Immature natural killer cell (primary cell): ENCODE measurements at places on chromosomes 7 and 10. TPM values are rescaled to one million over a fixed set of nuclear protein-coding genes. Genes with fewer than 3 reads are reported as not detected.

The FRMD4A gene
- polyA plus RNA-seq, result not detected

The ANXA8L1 gene
- polyA plus RNA-seq, result not detected

The ELMO1 gene
- polyA plus RNA-seq, result 53.1 TPM

The PIP gene
- polyA plus RNA-seq, result not detected

The EPO gene
- not detected for polyA plus RNA-seq

DNA sequence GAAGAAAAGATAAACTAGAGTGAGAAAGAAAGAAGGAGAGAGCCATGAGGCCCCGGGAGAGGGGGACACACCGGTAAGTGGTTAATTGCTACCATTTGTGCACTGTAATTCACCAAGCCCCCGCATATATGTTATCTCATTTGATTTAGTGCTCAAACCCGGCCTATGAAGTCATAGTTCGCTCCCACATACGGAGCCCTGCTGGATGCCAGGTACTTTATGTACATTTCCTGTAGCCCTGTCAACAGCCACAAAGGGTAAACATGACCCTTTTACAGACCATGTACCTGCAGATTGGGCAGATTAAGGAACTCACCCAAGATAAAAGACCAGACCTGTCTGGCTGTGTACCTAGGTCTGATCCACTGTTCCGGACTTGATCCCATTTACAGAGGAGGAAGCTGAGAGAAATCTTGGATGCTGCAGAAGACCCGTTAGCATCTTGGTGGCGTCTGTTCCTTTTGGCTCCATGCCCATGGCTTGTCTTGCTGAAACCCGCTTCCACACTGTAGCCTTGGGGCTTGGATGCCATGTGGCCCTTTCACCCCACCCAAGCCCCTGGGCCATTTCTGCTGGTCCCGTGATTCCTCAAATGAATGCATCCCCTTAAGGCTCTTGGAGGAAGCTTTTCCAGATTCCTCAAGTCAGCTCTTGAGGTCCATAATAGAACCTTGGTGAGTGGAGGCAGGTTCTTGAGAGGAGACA is 32.3 kb downstream of the FAM241B start:
- no peak overlapping the region for H3K27ac ChIP-seq
- peaks cover 18% of the 10 kb centered on the region for H3K27me3 ChIP-seq
- H3K4me3 ChIP-seq, result no peak overlapping the region
- no peak for DNase-seq
- no peaks in the 10 kb centered on the region for H3K4me1 ChIP-seq

DNA sequence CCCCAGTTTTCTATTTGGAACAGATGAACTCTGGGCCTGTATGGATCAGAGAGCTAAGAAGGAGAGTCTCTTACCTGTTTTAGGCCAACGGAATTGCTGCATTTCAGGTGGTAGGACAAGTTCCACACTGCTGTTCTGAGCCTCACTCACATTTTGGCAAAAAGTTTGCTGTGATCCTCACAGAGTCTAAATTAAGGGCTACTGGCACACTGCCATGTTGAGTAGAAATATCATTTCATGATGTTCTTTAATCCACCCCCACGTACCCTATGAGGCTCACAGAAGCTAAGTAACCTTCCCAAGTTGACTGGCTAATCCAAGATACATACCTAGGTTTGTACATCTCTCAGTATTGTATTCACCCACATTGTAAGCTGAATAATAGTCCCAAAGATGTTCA is 447.2 kb downstream of the INHBA start:
- no peaks in the 10 kb centered on the region for H3K27me3 ChIP-seq
- no peaks in the 10 kb centered on the region for H3K36me3 ChIP-seq
- H3K27ac ChIP-seq, result no peak overlapping the region
- no peak for DNase-seq

GRCh38 chr10:12357525-12358151 is 8.3 kb downstream of the CAMK1D start:
- H3K27me3 ChIP-seq, result peaks cover 5% of the 10 kb centered on the region
- H3K4me3 ChIP-seq, result peak overlapping the region; percentile 13
- DNase-seq, result no peak
- H3K4me1 ChIP-seq, result peaks cover 36% of the 10 kb centered on the region

DNA sequence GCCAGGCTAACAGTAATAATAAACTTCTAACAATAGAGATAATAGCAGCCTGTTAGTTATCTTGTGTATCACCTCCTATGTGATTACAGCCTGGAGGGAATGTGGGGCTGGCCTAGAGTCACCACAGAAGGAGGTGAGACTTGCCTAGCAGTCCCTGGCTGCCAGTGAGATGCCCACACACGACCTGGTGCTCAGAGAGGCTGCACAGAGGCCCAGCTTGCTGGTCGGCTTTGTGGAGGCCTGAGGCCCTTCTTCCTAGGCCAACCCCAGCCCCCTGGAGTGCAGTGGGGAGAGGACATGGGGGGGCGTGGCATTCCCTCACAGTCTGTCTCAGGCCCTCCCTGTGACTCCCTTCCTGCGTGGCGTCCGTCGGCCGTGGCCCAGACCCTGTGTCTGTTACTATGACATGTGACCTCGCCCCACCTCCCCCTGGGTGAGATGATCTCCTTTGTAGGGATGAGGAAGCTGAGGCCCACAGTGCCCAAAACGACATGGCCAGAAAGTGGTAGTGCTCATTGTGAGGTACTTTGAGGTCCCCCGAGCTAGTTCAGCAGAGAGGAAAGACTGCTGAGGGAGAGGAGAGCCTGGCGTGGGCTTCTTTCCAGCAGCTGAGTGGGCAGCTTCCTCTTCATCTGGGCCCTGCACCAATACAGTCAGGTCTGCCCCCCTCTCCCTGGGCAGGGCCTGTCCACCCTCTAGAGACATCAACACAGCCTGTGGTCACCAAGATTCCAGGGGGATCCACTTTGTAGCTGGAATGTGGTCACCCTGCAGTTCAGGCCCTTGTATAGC is 29.7 kb downstream of the UNC5B start:
- no peaks in the 10 kb centered on the region for H3K36me3 ChIP-seq
- H3K27me3 ChIP-seq, result no peaks in the 10 kb centered on the region
- H3K27ac ChIP-seq, result no peak overlapping the region
- DNase-seq, result no peak
- H3K4me3 ChIP-seq, result no peak overlapping the region
- H3K4me1 ChIP-seq, result no peaks in the 10 kb centered on the region

GRCh38 chr10:102815790-102816549 is 21.2 kb downstream of the CYP17A1 start:
- H3K36me3 ChIP-seq, result peaks cover 14% of the 10 kb centered on the region
- H3K27ac ChIP-seq, result peak overlapping the region; percentile 87
- peaks cover 69% of the 10 kb centered on the region for H3K4me1 ChIP-seq

DNA sequence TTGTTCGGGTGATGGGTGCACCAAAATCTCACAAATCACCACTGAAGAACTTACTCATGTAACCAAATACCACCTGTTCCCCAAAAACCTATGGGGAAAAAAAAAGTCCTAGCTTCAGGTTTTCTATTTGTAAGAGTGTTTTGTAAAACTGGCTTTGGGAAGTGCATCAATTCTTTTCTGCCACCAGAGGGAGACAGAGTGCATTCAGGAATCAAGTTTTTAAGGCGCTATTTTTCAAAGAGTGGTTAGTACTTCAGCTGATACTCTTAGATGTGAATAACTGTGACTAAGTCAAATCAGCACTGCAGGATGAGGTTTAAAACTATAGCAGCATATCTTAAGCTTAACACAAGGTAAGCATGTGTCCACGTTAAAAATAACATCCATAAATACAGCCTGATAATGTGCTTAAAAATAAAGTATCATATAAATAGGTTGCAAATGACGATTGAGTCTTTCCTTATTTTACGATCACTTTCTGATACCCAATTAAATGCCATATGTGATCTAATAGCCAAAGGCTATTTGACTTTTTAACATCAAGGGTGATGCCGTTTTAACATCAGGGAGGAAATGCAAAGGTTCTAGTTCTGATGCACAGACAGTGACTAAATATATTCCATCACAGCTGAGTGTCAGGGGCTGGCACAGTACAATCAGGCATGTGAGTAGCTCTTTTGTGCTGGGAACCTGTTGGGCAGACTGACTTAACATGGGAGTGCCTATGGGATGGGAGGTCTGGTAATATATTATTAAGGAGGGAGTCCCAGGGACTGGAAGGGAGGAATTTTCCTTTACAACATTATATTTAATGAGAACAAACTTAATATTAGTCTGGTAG is 10.6 kb upstream of the LYZL2 start:
- H3K4me3 ChIP-seq, result no peak overlapping the region
- DNase-seq, result no peak
- H3K27me3 ChIP-seq, result peaks cover 5% of the 10 kb centered on the region
- no peaks in the 10 kb centered on the region for H3K36me3 ChIP-seq
- H3K27ac ChIP-seq, result no peak overlapping the region
- H3K4me1 ChIP-seq, result no peaks in the 10 kb centered on the region

- H3K4me3 ChIP-seq, result no peak overlapping the region
- no peak for DNase-seq
- H3K27ac ChIP-seq, result no peak overlapping the region
- H3K27me3 ChIP-seq, result peaks cover 12% of the 10 kb centered on the region
- H3K36me3 ChIP-seq, result no peaks in the 10 kb centered on the region
Measured at GRCh38 chr10:132020456-132020855, 38.7 kb upstream of the BNIP3 start.

GRCh38 chr10:122149561-122150505 is 121.3 kb upstream of the BTBD16 start:
- no peak overlapping the region for H3K4me3 ChIP-seq
- no peak overlapping the region for H3K27ac ChIP-seq
- no peaks in the 10 kb centered on the region for H3K27me3 ChIP-seq
- no peak for DNase-seq

DNA sequence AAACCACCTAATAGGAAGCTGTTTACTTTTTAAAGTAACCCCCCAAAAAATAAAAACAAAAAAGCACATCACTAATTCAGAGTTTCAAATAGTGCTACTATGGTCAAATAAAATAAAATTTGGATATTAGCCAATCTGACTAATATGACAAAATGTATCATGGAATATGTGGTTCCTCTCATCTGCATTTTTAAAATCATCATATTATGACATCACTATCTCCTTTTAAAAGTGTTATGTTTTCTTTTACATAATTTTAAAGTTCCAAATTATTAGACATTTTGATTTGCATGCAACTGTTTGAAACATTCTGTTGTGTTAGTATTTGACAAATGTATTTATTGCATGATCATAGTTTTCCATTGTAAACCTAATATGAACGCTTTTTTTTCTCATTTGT is 110.4 kb downstream of the AASS start:
- H3K36me3 ChIP-seq, result no peaks in the 10 kb centered on the region
- H3K27me3 ChIP-seq, result peaks cover 4% of the 10 kb centered on the region
- H3K4me1 ChIP-seq, result no peaks in the 10 kb centered on the region
- no peak for DNase-seq
- no peak overlapping the region for H3K4me3 ChIP-seq
